Activated T-helper 9 cell treated with anti-CD3 and anti-CD28 coated beads, Interleukin-2, amount 50 U/mL, for 16 hours (primary cell): ENCODE measurements at places on chromosomes 3 and 15.

DNA sequence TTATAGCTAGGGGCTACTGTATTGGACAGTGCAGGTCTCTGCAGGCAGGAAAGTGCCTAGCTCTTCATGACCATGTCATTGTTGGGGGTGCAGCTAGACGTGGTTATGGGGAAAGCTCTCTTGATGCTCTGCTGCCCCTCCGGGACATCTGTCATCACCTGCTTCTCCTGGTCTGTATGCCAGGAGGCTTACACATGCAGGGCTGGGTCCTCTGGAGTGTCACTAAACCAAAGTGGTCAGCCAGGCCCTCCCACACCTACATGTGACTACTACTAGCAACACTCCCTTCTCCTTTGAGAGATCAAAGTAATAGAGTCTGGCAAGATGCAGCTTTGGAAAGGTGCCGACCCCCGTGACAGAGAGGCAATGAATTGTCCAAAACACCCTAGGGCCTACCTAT, 98.5 kb downstream of the SST start:
- no peak for DNase-seq

DNA sequence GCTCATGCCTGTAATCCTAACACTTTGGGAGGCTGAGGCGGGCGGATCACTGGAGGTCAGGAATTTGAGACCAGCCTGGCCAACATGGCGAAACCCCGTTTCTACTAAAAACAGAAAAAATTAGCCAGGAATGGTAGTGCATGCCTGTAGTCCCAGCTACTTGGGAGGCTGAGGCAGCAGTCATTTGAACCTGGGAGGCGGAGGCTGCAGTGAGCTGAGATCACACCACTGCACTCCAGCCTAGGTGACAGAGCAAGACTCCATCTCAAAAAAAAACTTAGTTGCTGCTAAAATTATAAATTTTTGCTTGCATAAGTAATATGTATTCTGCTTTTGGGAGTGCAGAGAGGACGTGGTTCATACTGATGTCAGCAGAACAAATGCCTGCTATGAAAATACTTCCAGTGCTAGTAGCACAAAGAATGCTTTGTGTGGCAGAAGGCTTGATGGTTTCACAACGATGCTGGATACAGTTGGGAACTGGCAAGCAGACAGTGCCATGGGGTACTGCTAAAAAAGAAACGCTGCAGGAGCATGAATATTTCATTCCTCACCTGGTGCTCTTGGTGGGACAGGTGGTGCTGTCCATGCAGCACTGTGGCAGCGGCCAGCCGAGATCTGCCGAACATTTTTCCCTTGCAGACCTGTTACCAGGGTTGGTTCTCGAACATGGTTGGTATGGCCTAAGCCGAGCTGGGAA, 31.1 kb downstream of the FBXL22 start:
- DNase-seq: no peak

DNA sequence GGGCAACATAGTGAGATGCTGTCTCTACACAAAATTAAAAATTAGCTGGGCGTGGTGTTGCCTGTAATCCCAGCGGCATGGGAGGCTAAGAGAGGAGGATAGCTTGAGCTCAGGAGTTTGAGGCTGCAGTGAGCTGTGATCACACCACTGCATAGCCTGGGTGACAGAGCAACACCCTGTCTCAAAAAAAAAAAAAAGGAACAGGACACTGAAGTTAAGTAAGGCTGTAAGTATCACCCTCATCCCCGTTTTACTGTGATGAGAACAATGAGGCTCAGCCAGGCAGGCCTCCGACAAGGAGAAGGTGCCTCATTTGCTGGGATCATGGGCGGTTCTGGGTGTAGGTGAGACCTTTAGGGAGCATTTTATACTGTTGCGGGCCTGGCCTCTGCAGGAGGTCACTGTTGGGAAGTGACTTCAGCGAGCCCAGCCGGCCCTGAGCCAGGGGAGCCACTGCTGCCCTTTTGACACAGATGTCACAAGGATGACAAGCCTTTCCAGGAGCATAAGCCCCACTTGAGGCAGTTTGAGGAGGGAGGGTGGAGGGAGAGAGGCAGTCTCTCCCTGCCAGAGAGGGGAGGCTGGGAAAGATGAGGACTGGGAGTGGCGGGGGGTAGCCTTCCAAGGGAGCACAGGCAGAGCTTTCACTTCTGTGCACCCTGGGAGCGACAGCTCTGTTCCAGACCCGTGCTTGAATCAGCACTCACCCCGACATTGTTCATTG, 30.8 kb downstream of the IRAK2 start:
- DNase-seq: no peak

GRCh38 chr3:99818818-99819217, 1.2 kb downstream of the CMSS1 start:
- DNase-seq: no peak
